ENCODE measurements at places on chromosomes 5 and 9. TPM values are rescaled to one million over a fixed set of nuclear protein-coding genes. Genes with fewer than 3 reads are reported as not detected.

The SAXO1 gene
- total RNA-seq: 0.15 TPM

- no peak for DNase-seq
Measured at GRCh38 chr9:108694170-108694569, 161.6 kb downstream of the ACTL7B start.

DNA sequence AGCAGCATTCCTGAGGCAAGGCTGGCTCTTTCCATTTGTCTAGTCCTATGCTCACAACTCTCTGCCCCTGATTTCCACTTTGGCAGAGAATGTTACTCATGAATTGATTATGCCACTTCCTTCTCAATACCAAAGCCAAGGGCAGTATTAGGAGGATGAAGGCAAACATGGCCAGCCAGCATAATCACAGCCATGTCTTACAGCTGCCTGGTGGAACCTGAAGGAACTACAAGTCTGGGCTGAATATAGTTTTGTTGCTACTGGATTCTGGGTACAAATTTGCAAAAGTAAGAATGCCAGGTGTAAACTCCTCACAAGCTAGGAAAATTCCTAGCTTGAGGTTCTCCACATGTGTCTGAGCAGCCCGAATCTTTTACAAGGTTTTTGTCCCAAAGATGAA is 4.2 kb downstream of the SIL1 start:
- no peak for DNase-seq

DNA sequence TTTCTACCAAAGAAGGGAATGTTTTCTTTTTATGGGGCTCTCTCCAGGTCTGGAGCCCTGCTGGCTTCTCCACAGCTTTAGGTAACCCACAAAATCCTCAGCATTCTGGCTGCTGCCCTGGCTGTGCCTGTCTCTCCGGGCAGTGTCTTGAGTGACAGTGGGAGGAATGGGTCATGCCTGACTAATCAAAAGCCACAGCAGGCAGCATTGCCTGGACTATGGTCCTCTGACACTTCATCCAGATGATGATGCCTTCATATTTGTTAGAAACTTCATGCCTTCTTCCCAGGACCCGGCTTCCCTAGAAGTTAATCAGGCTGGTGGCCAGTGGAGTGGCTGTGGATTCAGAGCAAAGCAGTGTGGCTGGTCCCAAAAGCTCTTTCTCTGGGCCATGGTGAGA is 32.2 kb upstream of the TGFBI start:
- DNase-seq: no peak

- DNase-seq: no peak
Measured at GRCh38 chr5:139775872-139776271, 19.7 kb upstream of the PSD2 start.

DNA sequence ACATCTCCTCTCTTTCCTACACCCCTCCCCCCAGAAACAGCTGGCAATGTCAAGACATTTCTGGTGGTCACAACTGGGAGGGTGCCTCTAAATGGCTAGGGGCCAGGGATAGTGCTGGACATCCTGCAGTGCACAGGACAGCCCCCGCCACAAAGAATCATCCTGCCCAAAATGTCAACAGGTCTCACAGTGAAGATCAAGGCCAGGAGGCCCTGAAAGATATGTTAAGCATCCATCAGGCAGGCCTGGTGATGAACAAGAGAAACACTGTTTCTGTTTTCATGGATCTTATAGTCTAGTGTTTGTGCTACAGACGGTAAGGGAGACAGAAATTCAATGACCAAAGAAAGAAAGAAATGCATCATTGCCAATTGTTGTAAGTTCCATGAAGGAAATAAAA is 45.9 kb downstream of the WWC1 start:
- no peak for DNase-seq

DNA sequence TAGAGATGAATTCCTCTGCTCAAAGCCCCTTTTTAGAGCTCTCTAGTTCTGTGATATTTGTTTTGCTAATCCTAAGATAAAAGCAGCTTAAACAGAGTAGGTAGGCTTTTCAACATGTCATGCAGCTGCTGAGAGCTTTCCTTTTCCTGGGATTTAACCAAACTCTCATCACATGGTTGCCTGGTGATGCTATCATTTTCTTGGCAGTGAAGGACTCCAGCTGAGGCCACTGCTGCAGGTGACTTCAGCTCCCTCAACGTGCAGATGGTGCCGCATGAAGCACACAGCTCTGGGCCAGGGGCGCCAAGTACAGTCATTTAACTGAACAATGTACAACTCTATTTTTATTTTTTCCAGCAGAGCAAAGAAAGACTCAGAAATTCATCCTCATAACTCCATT is 42.2 kb downstream of the SECISBP2 start:
- peak; percentile 11 for DNase-seq

GRCh38 chr5:77003246-77003645 is 27.0 kb upstream of the AGGF1 start:
- no peak for DNase-seq

DNA sequence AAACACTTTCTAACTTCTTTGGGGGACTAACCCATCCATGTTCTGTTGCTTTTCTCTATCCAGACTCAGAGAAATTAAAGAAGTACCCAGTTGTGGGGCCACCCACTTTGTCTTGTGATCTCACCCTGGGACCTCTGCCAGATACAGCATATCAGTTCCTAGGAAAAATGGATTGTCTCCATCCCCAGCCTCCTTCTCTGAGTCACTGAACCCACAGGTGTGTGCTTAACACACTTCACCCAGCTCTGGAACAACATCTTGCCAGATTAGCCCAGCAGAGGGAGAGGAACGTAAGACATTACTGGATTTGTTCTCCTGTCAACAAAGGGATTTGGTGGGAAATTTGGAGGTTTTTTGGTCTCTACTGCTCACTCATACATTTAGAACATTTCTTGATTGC is 19.2 kb downstream of the FAM240B start:
- DNase-seq: no peak

DNA sequence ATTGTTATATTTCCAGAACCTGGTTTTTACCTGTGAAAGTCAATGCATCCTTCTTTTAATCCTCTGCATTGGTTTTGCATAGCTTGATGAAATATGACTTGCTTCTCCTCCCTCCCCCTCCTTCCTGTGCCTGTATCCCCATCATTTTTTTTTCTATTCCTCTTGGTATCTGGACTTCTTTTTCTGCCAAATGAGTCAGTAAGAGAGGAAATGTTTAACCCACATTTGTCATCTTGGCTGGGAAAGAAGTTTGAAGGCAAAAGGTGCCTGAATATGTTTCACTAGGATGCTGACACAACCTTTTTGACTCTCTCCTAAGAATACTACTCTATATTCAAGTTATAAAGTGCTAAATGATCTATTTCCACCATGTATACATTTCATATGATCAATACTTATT is 35.5 kb upstream of the CDKN2B start:
- no peak for DNase-seq

The ADAMTS13 gene
- total RNA-seq: 2.3 TPM

DNA sequence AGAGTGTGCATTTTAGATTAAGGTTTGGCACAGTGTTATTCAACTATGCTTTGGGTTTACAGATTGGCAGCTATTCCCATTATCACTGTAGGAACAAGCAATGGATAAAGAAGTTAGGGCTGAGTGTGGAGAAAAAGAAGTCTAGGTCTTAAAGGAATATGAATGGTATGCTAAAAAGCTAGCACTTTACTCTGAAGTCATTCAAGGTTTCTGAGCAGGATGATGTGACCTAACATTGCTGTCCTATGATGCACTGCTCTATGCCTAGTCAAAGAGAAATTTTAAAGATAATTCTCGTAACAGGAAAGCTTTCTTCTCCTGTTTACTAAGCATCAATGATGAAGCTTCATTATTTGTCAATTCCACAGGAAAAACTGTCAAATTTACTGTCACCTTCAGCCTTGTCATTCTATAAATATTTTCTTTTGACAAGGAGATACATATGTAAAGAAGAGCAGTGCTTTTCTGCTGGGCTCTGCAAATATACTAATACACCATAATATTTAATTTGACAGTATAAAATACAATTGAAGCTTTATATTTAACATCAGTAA is 476.1 kb upstream of the PTPRD start:
- DNase-seq: no peak

The GABRA6 gene
- total RNA-seq: not detected

GRCh38 chr9:38185647-38186403 is 116.8 kb upstream of the SHB start:
- no peak for DNase-seq

DNA sequence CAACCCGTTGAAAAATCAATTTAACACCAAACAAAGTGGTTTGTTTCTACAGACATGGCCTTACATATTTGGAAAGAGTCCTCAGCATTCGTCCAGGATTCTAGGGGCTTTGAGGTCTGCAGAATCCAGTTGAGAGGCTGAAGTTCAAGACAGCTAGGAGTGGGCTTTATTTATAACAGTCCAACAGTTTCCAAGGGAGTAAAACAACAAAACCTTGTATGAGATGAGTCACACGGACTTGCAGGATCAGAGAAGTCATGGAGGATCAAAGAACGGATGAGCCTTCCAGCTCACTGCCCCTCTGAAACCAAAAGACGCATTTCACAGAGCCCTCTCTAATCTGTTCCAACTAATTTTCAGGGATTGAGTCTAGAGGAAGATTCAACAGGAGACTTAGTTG is 11.1 kb upstream of the ESM1 start:
- DNase-seq: no peak

DNA sequence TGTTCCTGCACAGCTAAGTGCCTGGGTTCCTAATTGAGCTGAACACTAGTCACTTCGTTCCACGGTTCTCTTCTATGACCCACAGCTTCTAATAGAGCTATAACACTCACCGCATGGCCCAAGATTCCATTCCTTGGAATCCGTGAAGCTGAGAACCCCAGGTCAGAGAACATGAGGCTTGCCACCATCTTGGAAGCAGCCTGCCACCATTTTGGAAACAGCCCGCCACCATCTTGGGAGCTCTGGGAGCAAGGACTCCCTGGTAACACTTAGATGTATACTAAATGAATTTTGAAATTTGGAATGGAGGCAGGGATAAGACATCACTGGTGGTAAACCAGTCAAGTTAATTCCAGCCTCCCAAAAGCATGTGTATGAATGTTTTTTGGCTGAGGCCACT is 60.4 kb downstream of the KIAA0825 start:
- no peak for DNase-seq

DNA sequence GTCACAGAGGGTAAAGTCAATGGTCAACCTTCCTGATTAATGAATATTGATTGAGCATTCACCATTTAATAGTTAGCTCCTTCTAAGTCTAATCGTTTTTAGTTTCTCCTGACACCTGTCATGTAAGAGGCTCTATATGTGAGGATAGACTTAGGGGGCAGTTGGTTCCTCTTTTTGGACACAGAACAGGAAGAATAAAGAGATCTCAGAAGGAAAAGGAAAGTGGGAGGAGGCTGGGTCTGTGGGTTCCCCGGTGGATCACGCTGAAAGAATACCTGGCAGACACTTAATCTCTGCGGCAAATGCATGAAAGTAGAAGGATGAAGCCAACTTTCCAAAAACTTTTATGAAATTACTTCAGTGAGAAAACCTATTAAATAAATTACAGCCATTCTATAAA is 98.4 kb downstream of the PDE4D start:
- DNase-seq: no peak

The ZNF483 gene
- 7.4 TPM for total RNA-seq

DNA sequence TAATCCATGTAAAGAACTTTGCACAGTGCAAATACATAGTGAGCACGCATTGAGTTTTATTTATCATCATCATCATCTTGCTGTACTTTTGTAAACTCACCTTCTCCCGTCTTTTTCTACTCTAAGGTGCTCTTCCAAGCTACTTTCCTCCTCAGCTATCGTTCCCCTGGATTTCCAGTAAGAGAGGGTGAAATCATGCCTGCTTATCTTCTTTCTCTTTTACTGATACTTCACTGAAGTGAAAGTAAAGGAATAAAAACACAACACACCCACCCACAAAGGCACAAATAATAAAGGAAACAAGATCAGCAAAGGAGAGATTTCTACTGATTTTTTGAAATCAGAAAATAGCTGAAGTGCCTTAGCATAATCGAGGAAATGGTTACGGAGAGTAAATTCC is 509.9 kb downstream of the RAB3C start:
- no peak for DNase-seq

The ACOT12 gene
- total RNA-seq: not detected

The MSX2 gene
- total RNA-seq: 2.8 TPM

- no peak for DNase-seq
Measured at GRCh38 chr9:80673496-80673895, 1015.9 kb downstream of the TLE1 start.

DNA sequence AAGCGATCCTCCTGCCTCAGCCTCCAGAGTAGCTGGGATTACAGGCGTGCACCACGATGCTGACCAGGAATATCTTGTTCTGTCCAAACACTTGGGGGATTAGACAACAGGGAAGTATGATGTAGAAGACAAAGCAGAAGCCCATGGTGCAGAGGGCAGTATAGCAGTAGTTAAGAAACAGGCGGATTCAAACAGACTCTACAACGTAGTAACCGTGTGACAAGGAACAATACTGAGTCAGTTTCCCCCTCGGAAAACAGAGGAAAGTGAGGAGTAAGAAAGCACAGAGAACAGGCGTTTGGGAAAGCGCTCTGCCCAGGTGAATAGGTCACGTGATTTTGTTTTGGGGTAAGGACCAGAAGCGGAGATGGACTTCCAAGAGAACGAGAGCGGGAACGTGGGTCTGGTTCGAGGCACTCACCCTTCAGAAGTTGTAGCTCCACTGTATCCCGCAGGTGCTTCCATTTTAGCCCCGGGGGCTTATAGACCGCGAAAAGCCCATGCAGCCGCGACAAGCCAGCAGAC is 306 bp downstream of the TRUB2 start:
- DNase-seq: no peak

- no peak for DNase-seq
Measured at GRCh38 chr9:120368799-120369198, 211.2 kb downstream of the CDK5RAP2 start.

GRCh38 chr9:86856259-86856658 is 91.0 kb downstream of the GAS1 start:
- DNase-seq: no peak

DNA sequence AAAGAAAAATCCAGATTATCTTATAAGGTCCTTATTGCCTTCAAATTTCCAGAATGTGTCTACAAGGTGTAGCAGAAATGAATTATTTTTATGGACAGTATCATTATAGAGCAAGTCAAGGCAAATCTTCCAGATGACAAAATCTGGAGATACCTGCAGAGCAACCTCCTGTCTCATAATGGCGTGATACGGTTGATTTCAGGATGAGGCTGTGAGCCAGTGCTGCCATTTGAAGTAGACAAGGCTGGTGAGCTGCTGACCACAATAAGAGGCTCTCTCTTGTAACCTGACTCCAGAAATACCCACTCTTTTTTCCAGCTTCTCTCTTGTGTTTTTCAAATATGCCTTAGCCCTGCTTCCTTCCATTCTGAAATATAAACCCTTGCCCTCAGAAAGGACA is 108.2 kb downstream of the HTR1A start:
- DNase-seq: no peak

DNA sequence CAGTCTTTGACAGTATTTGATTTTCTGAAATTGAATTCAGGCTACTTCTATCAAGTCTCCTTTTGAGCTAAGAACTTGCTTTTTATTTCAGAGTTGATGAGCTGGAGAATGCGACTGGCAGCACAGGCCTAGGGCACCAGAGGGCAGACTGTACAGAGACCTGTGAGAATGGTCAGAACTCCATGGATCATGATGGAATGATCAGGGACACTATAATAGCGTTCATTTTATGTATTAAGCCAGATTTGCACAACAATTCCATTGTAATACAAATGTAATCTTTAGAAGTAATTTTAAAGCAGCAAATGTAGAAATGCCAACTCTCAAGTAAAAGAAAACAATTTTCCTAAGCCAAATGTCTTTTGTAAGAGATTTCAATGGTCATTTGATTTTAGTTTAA is 902.4 kb downstream of the NR2F1-AS1 start:
- DNase-seq: no peak

GRCh38 chr5:113770648-113771047 is 257.2 kb downstream of the YTHDC2 start:
- no peak for DNase-seq

The CTSL gene
- 162 TPM for total RNA-seq

Data from left cardiac atrium (tissue), 4 donors.